Activated CD8-positive, alpha-beta memory T cell treated with anti-CD3 and anti-CD28 coated beads, Interleukin-2, amount 50 U/mL, for 48 hours (primary cell): ENCODE measurements at places on chromosomes 11 and 22.

GRCh38 chr11:47157805-47158204 lies 18.9 kb downstream of the ARFGAP2 start:
- DNase-seq, result no peak

GRCh38 chr11:10599388-10600175 lies 31.1 kb upstream of the LYVE1 start:
- no peak for DNase-seq

- DNase-seq, result no peak
Observed at GRCh38 chr11:34749666-34750659, 129.1 kb downstream of the EHF start.

- no peak for DNase-seq
Observed at GRCh38 chr11:57842873-57843272, 81.3 kb downstream of the CTNND1 start.

- DNase-seq, result no peak
Observed at GRCh38 chr11:42251984-42252383, 792.5 kb upstream of the LRRC4C start.

DNA sequence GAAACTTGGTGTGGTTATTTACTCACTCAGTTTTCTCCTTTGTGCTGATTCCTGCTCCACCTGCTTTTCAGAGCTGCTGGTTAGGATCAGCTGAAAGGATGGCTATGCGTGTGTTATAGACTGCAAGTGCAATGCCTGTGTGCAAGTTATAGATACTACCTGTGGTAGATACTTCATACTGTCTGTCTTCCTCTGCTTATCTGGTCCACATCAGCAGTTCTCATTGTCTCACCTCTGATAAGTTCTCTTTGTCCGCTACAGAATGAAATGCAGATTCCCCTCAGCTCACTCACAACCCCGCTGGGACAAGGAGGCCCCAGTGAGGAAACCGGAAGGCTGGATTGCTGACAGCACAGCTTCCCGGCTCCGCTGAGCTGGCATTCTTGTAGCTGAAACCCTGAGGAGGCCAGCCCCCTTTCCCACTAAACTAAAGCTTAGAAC lies 37.5 kb upstream of the LYVE1 start:
- DNase-seq, result no peak

DNA sequence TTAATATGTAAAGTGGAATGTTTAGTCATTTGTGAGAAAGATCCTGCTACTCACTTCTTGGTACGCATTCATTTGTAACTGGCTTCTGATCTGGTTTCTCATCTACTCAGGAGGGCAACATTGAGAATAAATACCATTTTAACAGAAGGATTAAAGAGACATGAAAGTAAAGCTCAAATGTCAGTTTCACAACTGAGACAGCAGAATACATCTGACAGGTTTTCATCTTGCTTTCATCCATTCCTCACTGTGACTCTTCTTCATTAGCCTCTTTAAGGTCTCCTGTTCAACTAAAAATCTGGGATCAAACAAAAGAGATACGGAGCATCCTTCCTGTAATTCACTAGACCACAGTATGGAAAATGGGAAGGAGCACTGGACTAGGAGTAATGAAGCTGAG lies 31.4 kb upstream of the CCDC89 start:
- no peak for DNase-seq

- DNase-seq, result peak; percentile 72
Observed at GRCh38 chr11:107859459-107860239, 1.1 kb upstream of the SLC35F2 start.

DNA sequence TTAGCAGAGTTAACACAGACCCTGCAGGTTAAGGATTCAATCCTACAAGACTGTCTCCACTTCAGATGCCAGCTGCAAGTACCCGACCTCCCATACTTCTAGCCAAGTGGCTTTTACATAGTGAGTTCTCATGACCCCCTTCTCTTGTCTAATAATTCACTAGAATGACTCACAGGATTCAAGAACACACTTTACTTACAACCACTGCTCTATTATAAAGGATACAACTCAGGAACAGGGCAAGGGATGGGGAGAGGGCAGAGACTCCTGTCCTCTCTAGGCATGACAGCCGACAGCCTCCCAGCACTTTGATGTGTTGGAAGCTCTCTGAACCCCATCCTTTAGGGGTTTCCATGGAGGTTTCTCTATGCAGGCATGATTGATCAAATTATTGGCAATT lies 60.0 kb downstream of the MYO18B start:
- DNase-seq, result no peak

DNA sequence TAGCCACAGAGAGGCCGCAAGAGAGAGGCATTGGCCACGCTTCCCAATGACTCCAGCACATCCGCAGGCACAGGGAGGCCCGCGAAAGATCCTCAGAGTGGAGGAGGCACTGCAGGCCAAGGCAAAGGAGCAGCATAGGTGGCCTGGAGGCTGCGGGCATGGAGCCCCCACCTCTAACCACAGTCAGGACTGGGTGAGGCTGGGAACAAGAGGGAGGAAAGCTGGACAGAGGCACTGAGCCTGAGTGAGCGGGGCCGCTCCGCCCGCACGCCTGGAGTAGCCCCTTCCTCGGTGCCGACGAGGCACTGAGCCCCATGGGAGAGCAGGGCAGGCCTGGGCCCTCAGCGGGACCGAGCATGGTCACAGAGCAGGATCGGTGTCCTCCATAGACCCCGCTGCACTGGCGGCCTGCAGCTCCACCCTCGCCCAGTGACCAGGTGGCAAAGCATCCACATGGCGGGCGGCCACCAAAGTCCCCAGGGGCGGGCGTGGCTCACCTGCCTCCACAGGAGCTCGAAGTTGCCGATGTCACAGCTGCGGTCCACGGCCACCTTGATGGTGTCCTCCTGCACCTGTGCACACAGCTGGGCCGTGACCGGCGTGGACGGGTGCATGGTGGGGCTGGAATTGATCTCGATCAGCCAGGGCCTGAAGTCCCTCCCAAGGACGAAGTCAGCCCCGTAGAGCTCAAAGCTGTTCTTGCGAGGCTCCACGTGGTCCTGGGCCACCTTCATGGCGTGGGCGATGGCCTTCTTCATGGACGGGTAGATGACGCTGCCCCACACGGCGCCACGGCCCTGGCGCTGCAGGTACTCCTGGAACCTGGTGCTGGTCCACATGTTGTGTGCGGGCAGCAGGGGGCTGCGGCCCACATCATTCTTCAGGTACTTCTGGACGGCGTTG lies 18.9 kb upstream of the IL17REL start:
- no peak for DNase-seq

- no peak for DNase-seq
Observed at GRCh38 chr11:86801364-86801763, 1.0 kb downstream of the PRSS23 start.

DNA sequence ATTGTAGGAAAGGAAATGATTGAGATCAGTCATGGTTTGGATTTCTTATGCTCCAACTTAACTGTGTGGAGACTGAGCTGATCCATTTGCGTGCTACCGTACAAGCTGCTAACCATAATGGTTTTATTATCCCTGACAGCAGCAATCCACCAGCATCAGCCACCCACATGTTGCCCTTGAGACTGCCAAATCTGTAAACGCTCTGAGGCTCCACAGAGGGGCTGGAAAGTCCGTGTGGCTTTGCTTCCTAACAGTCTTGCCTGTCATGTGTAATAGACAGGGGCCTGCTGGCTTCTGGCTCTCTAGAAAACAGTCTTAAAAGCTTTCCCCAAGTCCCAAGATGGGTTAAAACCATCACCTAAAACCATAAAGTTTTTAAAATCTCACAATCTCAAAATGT lies 30.1 kb downstream of the ATG16L2 start:
- no peak for DNase-seq

- DNase-seq, result no peak
Observed at GRCh38 chr11:122156940-122157382, 40.9 kb upstream of the BLID start.

GRCh38 chr11:66883016-66883965 lies 26.4 kb downstream of the LRFN4 start:
- DNase-seq, result peak; percentile 89

GRCh38 chr11:84173078-84173477 lies 886.9 kb upstream of the CCDC90B start:
- DNase-seq, result no peak

DNA sequence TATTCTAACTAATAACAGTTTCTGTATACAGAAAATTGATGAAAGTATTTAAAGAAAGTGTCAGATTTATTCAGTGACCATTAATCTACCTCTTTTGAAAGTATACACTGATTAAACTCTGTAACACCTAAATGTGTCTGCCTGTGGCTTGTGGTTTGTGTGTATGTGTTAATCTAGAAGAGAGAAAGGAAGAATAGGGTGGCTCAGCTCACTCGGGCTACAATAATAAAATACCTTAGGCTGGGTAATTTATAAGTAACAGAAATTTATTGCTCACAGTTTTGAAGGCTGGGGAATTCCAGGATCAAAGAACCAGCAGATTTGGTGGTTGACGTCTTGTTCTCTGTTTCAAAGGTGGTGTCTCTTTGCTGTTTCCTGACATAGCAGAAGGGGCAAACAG lies 13.6 kb upstream of the OR5AS1 start:
- no peak for DNase-seq

GRCh38 chr11:86230921-86231434 lies 13.6 kb upstream of the EED start:
- DNase-seq, result no peak

GRCh38 chr11:67646535-67647336 lies 3.8 kb downstream of the ACY3 start:
- DNase-seq, result no peak

DNA sequence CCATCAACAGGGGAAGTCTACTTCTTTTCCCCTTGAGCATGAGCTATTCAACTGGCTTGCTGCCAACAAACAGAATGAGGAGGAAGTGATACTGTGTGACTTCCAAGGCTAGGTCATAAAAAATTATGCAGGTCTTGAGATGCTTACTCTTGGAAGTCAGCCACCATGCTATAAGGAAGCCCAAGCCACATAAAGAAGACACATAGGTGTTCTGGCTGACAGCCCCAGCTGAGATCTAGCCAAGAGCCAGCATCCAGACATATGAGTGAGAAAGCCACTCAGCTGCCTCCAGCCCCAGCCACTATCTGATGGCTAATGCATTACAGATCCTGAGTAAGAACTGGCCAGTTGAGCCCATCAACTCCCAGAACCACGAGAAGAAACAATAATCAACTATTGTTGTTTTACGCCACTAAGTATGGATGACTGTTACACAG lies 31.0 kb upstream of the PPP2R1B start:
- DNase-seq, result no peak

DNA sequence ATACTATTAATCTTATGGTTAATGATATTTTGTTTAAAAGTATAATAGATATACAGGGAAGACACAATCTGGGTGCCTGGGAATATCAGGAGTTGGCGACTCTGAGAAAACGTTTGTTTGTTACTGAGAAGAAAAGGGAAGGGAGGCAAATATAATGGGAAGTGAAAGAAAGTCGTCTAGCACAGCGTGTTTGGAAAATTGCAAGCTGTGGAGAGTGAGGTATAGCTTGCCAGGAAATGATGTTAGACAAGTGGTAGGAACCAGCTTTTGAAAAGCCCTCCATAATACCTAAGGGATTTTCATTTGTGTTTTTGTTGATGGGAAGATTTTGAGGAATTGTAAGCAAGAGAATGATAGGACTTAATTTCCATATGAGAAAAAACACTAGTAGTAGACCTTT lies 322.2 kb downstream of the LUZP2 start:
- no peak for DNase-seq

- no peak for DNase-seq
Observed at GRCh38 chr11:60739114-60739513, 14.6 kb downstream of the MS4A18 start.

DNA sequence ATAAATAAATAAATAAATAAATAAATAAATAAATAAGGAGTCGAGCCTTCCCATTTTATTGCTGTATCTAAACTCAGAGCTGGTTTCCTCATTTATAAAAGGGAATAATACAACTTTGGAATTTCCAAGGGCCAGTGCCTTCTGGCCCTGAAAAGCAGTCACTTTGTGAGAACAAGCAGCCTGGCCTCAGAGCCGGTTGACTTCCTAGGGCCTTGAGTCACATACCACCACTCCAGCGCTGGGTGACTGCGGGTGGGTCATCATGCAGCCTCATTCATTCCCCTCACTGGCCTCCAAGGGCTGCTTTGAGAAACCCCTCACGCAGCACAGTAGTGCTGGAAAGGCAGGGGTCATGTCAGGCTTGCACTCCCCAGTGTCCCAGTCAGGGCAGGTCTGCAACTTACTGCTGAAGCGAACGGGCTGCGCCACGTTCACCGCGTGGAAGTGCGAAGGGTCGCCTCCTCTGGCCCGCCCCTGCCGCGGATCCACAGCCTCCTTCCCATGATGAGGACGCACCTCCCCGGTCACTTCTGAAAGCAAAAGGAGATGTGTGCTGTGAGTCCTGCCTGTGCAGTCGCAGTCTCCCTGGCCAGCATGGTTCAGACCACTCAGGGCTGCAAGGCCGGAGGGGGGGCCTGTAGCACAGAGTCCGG lies 54.4 kb downstream of the DGCR2 start:
- peak; percentile 39 for DNase-seq

DNA sequence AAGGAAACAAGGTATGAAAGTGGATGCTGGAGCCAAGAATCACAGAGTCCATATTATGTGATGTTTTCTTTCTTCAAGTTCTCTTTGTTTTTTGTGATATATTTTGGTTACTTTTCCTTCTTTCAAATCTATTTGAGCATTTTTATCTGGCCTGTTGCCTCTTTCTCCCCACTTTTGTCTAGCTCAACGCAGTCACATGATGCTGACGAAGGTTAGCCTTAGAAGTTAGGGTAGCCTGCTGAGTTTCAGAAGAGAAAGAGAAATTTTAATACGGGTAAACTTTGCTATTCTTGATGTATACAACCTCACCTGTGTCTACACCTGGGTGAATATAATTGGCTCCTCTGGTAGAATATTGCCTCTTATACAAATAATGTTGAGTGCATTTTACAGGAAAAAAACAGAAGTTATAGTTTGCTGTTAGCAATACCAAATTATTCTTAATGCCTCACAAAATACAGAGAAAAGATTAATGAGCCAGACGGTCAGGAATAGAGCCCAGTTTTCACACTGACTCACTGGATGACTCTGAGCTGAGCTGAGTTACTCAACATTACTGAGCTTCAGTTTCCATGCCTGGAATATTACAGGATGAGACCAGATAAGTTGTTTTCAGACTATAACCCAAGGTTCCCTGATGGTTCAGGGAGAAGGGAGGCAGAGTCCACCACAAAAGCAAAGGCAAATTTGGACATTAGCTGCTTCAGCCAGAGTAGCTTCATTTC lies 161.6 kb upstream of the BDNF start:
- DNase-seq, result no peak

DNA sequence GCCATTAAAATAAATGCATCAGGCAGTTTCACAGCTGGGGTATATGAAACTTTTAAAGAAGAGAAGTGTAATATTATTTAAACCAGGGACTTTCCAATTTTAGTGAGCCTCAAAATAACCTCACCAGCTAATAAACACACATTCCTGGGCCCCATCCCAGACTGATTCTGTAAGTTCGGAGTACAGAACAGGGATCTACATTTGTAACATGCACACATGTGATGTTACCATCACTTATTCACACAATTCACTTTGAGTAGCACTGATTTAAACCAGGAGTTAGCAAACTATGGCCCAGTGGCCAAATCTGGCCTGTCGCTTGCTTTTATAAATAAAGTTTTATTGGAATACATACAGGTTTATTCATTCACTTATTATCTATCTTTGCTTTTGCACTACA lies 62.0 kb downstream of the STK33 start:
- DNase-seq, result no peak
